ENCODE measurements at places on chromosomes 1 and 21.

- DNase-seq, result no peak
Measured at GRCh38 chr21:20459838-20460237, 538.4 kb upstream of the NCAM2 start.

- DNase-seq, result no peak
Measured at GRCh38 chr1:16072616-16073484, 601 bp downstream of the FAM131C start.

DNA sequence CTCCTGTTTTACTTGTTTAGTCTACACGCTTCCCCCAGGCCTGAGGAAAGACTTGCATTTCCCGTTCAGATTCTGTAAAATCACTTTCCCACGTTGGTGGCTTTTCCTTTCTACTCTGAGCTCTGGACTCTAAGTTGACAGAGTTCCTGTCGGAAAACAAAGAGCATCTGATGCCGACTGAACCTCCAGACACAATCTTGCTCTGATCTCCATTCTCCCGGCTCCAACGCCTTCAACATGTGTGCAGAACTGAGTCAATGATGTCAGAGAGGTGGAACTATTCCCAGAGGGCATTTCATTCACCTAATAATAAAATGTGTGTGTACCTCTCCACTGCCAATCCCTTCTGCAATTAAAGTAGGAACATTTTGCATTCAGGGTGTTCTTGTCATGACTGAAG is 147.7 kb downstream of the MIS18A start:
- no peak for DNase-seq

DNA sequence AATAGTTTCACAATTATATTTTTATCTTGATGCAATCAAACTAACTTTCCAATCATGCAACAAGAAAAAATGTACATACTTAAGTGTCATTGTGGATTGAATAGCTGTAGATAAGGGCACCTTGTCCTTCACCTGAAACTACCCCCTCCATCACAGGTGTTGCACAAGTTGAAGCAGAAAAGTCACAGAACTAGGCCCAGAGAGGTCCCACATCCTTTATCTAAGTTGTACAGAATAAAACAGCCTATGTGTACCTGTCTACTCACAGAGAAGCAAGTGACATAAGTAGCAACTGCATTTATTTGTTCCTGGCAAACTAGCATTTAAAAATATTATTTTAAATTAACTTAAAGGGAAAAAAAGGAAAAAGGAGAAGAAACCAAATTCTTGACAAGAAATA is 256.8 kb downstream of the FAF1 start:
- no peak for DNase-seq

DNA sequence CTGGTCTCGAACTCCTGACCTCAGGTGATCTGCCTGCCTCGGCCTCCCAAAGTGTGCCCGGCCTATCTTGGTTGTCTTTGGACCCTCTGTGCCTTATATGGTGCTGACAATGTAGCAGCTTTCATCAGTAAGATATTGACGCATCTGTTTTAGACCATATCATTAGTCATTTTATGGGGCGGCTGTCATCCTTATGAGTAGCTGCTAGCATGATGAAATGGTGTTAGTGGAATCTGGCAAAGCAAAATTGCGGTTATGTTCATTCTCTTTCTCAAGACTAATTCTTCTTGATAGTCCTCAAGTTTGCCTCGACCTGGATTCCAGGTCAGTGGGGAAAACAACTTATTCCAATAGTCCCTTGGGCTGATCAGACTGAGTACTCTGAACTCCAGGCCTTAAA is 199.9 kb downstream of the PRDM2 start:
- no peak for DNase-seq

DNA sequence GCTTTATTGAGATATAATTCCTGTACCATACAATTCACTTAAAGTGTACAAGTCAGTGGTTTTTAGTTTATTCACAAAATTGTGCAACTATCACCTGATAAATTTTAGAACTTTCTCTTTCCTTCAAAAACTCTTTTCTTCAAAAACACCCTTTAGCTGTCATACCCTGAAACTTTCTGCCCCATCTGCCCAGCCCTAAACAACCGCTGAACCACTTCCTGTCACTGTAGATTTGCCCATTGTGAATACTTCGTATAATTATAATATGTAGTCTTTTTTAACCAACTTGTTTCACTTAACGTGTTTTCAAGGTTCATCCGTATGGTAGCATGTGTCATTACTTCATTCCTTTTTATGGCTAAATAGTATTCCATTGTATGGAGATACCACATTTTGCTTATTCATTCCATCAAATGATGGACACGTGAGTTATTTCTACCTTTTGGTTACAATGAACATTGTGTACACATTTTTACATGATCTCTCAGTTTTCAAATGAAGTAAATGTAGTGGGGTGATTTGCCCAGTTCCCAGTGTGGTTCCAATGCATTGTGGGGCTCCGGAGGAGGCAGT is 37.9 kb downstream of the WNT4 start:
- DNase-seq, result no peak

DNA sequence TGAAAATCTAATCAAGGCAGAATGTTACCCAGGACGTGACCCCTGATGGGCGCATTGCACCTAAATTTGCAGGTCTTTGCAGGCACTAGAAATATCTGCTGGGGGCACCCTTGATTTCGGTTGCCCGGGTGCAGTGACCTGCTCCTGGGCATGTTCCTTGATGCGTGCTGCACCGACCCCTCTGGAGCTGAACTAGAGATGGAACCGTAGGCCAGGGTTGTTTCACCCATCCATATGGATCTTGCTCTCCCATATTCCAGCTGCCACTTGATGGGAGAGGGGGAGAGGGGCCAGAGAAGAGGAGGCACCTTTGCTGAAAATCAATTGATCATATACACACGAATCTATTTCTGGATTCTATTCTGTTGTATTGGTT is 8.4 kb upstream of the COL18A1 start:
- no peak for DNase-seq

GRCh38 chr1:191457889-191458288 is 700.4 kb upstream of the RGS18 start:
- DNase-seq, result no peak

DNA sequence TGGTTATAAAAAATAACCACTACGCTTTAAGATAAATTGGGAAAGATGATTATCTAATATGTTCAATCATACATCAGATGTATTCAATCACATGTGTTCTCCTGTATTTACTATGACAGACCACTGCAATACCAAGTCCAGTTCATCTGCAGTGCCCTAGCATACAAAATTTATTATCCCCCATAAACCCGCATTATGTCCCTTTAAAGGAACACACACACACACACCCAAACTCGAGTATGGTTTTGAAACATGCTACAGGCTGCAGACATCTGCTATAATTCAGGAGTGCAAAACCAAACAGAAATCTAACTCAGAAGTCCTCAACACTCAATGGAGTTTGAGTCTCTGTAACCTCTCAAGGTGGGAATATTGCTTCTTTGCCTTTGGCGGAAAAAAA is 14.9 kb downstream of the ODF2L start:
- DNase-seq, result no peak

GRCh38 chr1:20485527-20486456 is at the start of gene CAMK2N1:
Gene CAMK2N1, minus strand, starts transcription at chr1:20486210. Its CDS starts 831 bp downstream, at chr1:20485379.
- DNase-seq, result peak; percentile 55

DNA sequence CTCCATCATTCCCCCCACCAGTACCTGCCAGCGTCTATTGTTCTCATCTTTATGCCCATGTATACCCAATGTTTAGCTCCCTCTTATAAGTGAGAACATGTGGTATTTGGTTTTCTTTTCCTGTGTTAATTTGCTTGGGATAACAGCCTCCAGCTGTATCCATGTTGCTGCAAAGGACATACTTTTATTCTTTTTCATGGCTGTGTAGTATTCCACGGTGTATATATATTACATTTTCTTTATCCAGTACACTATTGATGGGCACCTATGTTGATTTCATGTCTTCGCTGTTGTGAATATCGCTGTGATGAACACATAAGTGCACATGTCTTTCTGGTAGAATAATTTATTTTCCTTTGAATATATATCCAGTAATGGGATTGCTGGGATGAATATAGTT is 313.3 kb upstream of the GREM2 start:
- DNase-seq, result no peak

- no peak for DNase-seq
Measured at GRCh38 chr1:210700083-210700482, 371.4 kb downstream of the HHAT start.

- no peak for DNase-seq
Measured at GRCh38 chr1:62437273-62437940, 558 bp downstream of the USP1 start.

- DNase-seq, result no peak
Measured at GRCh38 chr1:28519946-28520725, 14.3 kb downstream of the RCC1 start.

- no peak for DNase-seq
Measured at GRCh38 chr1:54069791-54070170, 16.4 kb downstream of the TCEANC2 start.

DNA sequence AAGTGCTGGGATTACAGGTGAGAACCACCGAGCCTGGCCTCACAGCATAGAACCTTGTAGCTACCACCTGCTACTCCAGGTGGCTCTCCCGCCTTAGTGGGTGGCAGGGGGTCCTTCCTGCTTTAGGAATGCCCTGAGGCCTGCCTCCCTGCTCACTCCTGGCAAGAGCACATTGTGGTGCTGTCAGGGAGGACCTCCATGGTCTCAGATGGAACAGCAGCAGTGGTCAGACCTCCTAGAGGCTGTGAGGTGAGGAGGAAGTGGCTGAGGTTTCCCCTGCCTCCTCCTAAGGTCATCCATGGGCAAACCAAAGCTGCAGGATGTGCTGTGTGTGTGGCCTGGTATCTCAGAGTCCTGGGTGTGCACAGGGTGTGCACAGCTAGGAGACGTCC is 6.7 kb downstream of the SOX13 start:
- peak; percentile 65 for DNase-seq

DNA sequence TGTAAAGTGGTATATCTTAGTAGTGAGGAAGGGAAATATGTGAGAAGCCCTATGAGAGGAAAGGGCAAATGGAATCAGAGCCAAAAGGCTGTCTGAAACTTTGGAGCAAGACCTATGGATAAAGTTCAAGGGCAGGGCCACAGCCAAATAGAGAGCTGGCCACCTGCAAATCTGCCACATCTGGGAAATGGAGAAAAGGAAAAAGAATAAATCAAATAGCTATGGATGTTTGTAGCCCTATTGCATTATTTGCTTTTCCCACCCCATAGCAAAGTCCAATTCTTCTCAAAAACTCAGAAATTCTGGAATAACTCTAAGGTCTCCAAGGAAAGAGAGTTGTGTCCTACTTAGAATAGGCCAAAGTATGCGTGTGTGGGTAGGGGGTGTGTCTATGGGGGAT is 4.0 kb upstream of the HLX start:
- DNase-seq, result no peak

GRCh38 chr1:58979086-58979485 is 195.2 kb upstream of the JUN start:
- DNase-seq, result no peak

DNA sequence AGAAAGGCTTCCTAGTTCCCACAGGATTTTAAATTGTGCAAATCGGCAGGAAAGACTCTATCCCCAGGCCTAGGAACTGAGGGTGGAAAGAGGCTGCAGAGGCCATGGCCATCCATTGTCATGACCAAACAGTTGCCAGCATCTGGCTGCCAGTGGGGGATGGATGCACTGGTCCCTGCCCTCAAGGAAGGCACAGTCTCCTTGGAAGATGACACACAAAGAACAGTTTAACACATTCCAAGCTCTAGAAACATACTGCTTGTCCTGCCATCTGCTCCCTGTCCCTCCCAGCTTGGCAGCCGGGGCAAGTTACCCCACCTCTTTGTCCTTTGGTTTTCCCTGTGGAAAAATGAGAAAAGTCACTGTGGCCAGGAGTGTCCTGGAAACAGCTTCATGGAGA is 83.2 kb downstream of the BCAR3 start:
- no peak for DNase-seq

GRCh38 chr1:208100906-208101305 is 143.3 kb downstream of the PLXNA2 start:
- DNase-seq, result peak; percentile 93

- no peak for DNase-seq
Measured at GRCh38 chr1:151043163-151043562, 4.4 kb upstream of the C1orf56 start.

- DNase-seq, result no peak
Measured at GRCh38 chr1:84785271-84786036, 95.2 kb upstream of the SSX2IP start.

DNA sequence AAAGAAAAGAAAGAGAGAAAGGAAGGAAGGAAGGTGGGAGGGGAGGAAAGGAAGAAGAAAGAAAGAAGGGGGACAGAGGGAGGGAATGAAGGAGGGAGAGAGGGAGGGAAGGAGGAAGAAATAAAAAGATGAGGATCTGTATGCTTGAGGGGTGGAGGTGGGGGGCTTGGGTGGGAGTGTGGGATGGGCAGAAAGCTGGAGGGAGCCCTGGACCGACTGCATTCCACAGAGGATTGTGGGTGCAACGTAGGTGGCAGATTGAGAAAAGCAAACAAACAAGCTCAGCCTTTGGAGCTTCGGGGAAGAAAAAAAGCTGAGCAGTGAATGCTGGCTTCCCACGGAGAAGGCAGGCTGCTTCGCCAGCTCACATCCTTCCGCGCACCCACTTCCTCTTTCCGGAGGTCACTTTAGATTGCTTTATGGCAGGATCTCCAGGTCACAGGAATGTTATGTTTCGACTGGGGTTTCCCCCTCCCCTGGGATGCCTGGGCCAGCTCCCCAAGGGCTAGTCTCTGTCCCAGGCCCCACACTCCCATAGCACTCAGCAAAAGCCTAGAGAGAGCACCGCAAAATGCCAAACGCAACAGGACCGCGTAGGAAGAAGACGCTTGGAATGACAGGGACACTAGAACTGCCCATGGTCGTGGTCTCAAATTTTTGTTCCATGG is 20.7 kb upstream of the LGALS8 start:
- DNase-seq, result peak; percentile 65

- DNase-seq, result peak; percentile 85
Measured at GRCh38 chr1:155084722-155085503, 6.3 kb downstream of the EFNA3 start.

GRCh38 chr1:208213786-208214185 is 30.4 kb downstream of the PLXNA2 start:
- DNase-seq, result no peak

DNA sequence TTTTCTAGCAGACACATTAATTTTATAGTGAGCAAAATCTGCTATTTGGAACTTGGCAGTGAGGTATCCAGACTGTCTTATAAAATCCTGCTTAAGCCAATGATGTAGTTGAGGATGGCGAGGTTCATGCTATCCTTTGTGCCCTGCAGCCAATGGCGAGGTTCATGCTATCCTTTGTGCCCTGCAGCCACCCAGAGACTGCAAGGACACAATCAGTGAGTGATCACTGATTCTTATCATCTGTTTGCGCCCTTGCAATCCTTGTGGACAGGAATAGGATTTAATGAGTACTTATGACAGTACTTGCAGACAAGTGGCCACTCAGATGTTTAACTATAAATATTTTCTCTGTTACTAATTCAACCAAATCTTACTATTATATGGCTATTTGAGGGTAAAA is 112.6 kb downstream of the EIF4G3 start:
- no peak for DNase-seq

Data from NCI-H226 (cell line).